Stimulated activated CD4-positive, alpha-beta T cell treated with anti-CD3 and anti-CD28 coated beads, Interleukin-15, amount 100 ng/mL, for 1 hour (primary cell): ENCODE measurements at places on chromosomes 12 and 14.
A peak's percentile ranks its signal among the peaks of the same experiment; 100 is the strongest.

DNA sequence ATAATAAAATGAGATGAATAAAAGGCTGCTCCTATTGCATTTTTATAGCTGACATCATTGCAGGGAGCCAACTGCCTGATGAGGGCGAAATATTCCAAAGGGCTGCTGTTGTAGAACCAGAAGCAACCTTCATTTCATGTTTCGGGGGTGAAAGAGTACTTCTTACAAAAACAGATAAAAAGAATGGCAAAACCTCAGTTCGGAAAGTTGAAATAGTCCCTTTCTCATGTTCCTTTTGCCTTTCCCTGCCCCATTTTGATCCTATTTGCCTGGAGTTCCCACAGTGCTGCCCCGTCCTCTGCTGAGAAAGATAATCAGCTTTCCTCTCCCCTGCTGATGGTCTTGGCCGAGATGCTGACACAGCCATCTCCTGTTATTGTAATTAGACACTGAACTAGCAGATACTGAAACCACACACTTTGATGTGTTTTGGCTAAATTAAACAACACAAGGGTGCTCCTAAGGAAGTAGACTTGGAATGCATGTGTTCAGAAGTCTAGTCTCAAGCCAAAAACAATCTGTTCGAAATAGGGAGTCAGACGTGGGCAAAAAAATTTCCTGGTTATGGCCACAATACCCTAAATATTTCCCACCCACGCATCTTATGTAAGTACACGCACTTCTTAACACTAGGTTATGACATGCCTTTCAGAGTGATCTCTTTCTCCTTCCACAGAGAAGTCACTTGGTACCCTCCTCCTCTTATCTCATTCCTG, 117.2 kb downstream of the PPM1H start:
- DNase-seq, result no peak

DNA sequence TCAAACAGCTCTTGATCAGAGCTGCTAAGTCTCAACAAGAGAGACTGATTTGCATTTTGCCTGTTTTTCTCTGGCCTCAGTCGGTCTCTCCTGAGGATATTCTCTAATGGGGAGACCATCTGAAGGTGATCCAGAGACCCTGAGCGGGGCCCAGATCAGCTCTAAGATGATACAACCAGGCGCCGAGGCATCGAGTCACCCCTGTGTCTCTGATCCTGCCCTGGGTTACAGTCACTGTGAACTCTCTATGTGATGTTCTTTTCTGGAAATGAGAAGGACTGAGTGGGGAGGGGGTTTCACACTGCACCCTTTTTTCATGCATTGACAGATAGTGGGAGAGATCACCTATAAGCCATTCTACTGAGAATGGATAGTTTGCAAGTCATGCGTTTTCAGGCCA, 247.6 kb upstream of the PWP1 start:
- DNase-seq, result no peak

GRCh38 chr12:57006809-57007475, 596 bp upstream of the ZBTB39 start:
- no peak for DNase-seq

DNA sequence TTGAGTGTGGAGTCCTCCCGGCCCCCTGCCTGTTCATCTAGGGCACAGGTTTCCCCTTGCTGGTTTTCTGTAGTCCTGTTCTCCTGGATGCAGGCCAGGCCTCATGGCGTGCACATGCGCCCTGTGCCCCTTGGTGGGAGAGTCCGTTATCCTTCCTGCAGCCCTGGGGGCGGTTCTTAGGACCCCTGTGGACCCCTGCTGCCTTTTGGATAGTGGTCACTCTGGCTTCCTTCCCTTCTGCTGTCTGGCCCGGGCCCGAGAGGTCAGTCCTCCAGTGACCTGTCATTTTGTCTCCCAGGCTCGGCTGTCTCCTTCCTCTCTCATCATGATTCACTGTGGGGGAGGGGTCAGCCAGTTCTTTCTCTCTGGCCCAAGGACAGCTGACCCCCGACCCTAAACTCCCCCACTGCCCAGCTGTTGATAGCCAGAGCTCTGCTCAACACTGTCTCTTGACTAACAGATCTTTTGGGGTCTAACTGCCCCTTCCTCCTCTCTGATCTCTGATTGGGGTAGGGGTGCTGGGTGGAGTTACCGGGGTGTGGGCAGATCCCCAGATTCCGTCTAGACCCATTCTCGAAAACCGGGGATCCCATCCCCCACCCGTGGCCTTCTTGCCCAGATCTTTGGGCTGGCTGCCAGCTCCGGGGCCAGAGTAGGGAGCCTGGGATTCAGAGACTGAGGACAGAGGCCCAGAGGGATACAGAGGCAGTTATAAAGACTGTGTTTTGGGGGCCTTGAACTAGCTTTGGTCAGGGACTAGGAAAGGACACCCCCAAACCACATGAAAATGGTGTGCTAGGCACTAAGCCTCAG, 7.0 kb downstream of the CCND2 start:
- no peak for DNase-seq

- peak; percentile 15 for DNase-seq
These were observed 81.6 kb upstream of the MED13L start for GRCh38 chr12:116358893-116359761.

DNA sequence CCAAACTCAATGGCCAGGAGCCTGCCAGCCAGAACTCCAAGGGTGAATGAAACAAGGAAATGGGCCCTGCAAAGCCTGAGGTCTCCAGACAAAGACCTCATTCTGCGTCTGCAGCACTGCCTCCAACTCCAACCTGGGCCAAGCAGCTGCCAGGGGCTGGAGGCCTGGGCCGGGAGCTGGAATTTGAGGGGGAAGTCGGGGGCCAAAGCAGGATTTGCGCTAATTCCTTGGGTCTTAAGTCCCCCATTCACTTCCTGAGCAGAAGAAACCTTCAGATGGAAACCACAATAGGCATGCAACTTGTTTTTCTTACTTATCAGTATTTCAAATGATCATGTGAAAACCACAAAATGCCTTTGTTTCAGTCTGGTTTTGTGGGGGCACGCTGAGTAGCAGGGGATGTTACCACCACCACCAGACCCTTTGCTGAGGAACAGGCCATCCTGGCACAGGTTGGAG, 23.0 kb upstream of the TC2N start:
- DNase-seq, result no peak

GRCh38 chr14:101862711-101863110, 101.2 kb downstream of the PPP2R5C start:
- no peak for DNase-seq

- DNase-seq, result no peak
These were observed 17.7 kb downstream of the NGDN start for GRCh38 chr14:23487216-23487615.

DNA sequence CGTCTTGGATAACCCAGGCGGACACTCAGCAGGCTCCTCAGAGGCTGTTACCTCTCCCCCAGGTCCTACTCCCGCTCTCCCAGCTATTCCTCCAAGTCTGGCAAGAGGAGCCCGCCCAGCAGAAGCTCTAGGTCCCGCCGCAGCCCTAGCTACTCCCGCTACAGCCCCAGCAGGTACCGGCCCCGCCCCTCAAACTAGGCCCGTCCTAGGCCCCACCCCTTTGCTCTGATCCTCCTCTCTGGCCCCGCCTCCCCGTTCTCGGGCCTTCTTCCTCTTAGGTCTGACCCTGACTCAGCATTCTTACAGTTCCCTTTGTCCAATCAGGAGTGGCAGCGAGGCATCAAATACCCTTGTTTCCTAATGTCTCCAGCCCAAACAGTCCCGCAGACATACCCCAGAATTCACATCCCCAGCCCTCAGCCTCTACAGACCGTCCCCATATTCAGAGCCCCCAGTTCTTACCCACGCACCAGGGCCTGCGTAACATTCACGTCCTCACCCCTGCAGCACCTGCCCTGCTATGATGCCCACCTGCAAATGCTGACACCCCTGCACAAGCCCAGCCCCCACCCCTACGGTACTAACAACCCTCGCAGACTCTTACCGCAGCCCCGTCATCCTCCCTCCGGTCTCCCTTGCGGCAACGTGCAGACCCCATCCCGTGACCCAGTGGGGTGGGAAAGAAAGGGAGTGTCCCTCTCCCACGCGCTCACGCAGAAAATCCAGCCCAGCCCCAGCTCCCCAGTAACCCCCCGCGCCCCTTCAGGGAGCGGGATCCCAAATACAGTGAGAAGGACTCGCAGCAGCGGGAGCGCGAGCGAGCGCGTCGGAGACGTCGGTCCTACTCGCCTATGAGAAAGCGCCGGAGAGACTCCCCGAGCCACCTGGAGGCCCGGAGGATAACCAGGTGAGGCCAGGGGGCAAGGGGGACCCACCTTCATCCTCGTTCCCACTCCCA, 25.0 kb upstream of the HSPB8 start:
- DNase-seq, result no peak

DNA sequence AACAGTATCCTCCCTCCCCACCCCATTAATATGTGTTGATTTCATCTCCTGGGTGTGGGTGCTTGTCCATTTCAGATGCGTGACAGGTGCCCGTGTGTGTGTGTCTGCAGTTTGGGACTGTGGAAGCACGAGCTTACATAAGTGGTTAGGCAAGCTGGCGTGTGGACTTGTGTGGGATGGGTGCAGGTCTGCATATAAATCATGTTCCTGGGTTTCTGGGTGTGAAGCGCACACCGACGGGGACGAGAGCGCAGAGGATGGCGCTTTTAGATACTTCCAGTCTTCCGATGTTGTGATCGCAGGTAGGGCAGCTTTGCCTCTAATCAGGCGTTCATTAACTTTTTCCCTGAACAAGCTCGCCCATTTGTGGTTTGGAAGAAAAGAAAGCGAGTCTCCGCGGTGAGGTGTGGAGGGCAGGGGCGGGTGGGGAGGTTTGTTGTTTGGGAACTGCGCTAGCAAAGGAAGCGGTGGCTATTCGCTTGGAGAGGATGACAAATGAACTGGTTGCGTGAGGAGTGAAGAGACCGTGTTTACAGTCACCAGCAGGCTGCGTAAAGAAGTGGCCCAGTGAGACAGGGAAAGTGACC, 865 bp downstream of the RGS6 start:
- no peak for DNase-seq

DNA sequence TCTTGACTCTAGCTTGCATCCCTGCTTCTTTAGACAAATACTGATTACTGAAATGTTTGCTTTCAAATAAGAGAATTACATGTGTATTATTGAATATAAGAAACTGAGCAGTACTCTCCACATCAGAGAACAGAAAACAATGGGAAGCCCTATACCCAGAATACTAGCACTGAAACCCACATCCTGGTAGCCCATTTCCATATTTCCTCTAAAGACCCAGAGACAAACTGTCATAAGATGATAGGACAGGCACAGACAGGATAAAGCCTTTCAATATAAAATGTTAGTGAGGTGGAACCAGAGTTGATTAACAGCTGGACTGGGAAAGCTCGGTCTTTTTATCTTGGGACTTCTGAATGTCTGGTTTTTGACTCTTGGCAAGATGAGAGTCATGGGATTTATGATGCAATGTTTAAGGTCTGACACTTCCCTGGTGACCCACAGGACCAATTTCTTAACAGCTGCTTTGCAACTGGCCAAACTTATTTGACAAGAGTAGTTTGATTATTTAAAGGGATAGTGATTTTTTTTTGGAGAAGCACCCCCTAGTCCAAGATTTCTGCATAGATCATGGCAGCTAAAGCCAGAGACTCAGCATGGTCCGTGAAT, 166.9 kb upstream of the ATXN7L3B start:
- DNase-seq, result no peak

GRCh38 chr12:77837876-77838291, 7.2 kb downstream of the NAV3 start:
- DNase-seq, result no peak

GRCh38 chr12:123942911-123943648, 29.6 kb downstream of the CCDC92 start:
- DNase-seq, result no peak

DNA sequence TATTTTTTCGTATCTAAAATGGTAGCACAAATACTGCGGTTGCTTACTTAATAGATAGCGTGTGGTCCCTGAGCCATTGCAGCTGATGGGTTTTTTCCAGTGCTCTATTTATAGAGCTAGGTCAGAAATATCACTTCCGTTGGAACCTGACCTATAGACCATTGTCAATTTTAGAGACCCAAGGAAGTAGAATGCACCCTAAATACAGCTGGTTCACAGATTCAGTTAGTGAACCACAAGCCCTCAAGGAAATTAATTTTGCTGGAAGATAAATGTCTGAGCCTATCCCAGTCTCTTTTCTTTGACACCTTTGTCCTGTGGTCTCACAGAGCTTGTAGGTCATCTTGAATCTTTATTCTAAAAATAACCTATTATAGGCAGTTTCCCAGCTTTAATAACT, 391.0 kb downstream of the ZFP36L1 start:
- no peak for DNase-seq

DNA sequence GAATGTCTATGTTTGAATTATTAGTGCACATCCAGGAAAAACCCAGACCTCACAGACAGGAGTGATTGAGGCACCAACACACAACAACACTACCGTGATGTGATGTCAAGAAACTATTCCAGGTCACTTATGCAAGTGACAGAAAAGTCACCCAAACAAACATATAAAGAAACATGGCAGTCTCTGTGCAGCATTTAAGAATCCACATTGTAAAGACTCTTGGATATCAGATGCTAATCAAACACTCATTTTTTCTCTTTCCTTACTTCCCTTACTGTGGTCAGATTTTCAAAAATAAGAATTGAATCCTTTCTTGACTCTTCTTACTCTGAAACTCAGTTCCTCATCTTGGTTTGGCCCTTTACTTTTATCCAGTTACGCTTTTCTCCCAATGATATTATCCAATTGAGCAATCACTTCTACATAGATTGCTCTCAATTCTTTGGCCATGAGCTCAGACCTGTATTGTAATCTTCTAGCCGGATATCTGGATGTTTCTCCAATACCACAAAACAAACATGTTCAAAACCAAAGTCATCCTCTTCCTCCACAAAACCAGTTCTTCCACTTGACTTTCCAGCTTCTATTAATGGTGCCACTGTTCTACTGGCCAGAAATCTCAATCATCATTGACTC, 115.4 kb downstream of the DUSP6 start:
- DNase-seq, result no peak

- DNase-seq, result no peak
These were observed 1.2 kb upstream of the SH2B3 start for GRCh38 chr12:111404362-111405148.

GRCh38 chr12:2267703-2268470, 215.1 kb downstream of the CACNA1C start:
- no peak for DNase-seq

GRCh38 chr14:106845286-106846087, 1319.1 kb downstream of the TMEM121 start:
- DNase-seq, result peak; percentile 27

GRCh38 chr12:52433501-52434080, 580 bp downstream of the KRT75 start:
- DNase-seq, result no peak

DNA sequence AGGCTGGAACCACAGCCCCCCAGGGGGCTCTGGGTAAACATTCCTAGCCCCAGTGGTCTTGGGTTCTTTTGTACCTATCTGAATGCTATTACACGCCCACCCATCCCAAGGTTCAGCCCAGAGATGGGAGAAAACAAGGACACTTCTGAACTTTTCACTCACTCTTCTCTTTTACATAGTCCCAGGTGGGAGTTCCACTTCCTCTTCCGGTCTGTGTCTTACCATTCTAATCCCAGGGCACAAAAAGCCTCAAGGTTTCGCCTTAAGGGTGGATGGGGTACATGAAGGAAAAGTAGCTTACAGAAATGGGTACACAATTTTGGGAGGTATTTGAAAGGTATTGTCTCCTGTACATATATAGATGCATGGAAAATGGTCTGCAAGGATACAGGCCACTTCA, 79.0 kb downstream of the TMEM30B start:
- no peak for DNase-seq

GRCh38 chr12:53414756-53415417, 8.8 kb upstream of the AMHR2 start:
- no peak for DNase-seq
